Putamen (tissue), 1 donor: ENCODE measurements at places on chromosomes 16 and 17.

- DNase-seq, result peak; percentile 47
These were observed 8.8 kb downstream of the TAX1BP3 start for GRCh38 chr17:3659541-3660111.

- no peak for DNase-seq
These were observed 23.6 kb downstream of the SPPL2C start for GRCh38 chr17:45868276-45868675.

- no peak for DNase-seq
These were observed 60.4 kb downstream of the PGS1 start for GRCh38 chr17:78438694-78439325.

- DNase-seq, result no peak
These were observed 80.6 kb downstream of the LMF1 start for GRCh38 chr16:890217-890616.

- DNase-seq, result no peak
These were observed 45.1 kb downstream of the SOCS3 start for GRCh38 chr17:78314683-78315354.

DNA sequence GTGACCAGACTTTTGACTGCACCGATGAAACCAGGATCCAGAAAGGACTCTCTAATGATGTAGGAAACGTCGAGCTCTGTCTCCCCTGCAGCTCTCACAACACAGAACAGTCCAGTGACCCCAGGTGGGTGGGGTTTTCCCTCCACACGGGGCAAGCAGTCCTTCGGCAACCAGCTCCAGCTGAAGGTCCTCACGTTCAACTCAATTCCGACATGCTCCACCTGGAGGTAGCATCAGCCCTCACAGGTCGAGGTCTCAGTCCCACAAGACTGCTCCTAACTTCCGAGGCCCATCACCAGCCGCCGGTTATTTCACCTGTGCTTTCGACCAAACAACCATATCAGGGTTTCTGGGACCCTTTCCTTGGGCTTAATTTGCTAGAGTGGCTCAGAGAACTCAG lies 28.2 kb downstream of the ITGAE start:
- no peak for DNase-seq

DNA sequence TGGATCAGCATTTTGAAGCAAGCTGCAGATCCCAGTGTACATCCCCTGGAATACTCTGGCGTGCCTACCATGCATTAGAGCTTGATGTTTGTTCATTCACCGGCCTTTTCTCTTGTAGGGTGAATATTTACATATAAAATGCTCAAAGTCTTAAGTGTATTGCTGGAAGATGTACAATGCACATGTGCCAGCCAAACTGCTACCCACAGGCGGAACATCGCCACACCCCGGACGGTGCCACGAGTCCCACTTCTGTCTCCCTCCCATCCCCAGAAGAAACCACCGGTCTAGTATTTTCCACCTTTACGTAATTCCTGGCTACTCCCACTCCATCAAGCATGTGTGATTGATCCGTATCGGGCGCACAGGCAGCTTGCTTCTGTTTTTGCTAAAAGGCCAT lies 4.1 kb downstream of the SLC38A8 start:
- DNase-seq, result no peak
